Activated T-cell treated with anti-CD3 and anti-CD28 coated beads, Interleukin-2, amount 50 U/mL, for 72 hours (primary cell): ENCODE measurements at places on chromosomes 16 and 17. TPM values are rescaled to one million over a fixed set of nuclear protein-coding genes. Genes with fewer than 3 reads are reported as not detected.

GRCh38 chr17:1939981-1940809, 84.9 kb downstream of the RTN4RL1 start:
- no peak for DNase-seq

DNA sequence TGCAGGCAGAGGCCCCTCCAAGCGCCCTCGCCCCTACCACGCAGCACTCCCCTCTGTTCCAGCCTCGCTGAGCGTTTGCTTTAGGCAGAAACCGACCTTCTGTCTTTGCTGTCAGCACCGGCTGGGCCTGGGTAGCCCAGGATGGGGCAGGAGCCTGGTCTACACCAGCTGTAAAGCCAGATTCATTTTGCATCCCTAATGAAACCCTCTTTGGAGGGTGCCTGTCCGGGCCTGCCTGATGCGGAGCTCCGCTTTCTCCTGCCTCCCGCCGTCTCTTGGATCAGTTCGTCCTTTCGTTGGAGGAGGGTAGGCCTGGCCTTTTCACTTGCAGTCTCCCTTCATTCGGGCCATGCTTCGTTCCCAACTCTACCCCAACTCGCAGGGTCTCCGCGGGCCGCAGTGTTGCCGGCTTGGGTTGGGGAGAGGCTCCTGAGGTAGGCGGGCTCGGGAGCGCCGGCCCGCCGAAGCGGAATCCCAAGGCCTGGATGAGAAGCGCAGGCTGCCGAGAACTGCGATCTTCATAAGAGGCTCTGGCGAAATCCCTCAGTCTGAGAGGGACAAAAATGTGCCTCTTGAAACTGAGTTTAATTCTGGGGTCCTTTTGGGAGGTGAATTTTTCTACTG, 4.8 kb upstream of the HOXB8 start:
- no peak for DNase-seq

DNA sequence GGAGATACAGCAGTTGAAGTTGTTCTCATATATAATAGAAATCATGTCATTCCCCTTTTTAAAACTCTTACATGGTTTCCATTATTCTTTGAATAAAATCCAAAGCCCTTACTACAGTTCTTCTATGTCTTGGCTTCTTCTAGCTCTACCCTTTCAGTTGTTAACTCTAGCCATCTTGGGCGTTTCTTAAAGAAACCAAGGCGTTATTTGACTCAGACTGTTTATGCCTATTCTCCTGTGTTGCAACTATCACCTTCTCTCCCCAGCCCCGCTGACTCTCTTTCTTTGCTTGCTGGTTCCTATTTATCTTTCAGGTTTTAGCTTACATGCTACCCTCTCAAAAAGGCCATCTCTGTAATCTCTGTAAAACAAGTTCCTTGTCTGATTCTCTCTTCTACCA, 32.7 kb downstream of the NFATC3 start:
- no peak for DNase-seq

- DNase-seq, result no peak
These were observed 837 bp downstream of the C1QL1 start for GRCh38 chr17:44967026-44967906.

DNA sequence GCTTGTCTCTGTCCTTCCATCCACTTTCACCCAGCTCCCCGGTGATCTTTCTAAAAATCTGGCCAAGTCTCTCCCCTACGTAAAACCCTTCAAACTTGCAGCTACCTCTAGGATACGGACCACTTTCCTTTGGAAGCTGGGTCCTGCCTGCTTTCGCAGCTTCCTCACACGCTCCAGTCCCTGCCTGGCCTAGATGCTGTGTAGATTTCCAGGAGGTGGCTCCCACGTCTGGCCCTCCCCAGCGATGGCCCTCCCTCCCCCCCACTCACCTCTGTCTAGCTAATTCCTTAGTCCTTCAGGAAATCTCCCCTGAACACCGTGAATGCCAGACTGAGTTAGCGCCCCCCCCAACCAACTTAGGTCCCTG, 579 bp upstream of the LRRC59 start:
- no peak for DNase-seq

DNA sequence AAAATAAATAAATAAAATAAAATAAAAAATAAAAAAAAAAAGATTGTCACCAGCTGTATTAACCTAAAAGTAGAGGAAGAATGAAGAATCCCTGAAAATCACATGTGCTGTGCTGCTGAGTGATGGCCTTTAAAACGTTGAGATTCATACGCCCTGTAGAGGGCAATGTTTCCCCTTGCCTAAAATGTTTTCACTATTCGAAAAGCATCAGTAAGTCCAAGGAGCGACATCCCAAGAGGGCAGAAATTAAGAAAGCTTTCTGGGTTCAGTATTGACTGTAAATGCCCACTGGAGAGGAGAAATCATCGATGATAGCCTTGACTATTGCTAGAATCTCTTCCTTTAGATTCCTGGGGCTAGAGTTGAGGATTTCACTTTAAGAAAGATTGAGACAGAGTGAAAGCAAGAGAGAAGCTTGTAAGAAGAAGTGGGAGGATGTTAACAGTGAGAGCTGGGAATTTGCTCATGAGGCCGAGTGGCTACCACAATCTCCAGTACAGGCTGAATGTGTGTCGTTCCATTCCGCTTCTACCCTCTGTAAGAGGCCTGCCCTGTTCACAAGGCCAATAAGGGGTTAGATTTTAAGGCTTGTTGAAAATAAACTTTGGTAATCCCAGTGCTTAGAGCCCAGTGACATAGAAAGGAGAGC, 170.8 kb upstream of the FAM20A start:
- peak; percentile 10 for DNase-seq

GRCh38 chr17:40351359-40352236, 12.9 kb downstream of the GJD3 start:
- no peak for DNase-seq

DNA sequence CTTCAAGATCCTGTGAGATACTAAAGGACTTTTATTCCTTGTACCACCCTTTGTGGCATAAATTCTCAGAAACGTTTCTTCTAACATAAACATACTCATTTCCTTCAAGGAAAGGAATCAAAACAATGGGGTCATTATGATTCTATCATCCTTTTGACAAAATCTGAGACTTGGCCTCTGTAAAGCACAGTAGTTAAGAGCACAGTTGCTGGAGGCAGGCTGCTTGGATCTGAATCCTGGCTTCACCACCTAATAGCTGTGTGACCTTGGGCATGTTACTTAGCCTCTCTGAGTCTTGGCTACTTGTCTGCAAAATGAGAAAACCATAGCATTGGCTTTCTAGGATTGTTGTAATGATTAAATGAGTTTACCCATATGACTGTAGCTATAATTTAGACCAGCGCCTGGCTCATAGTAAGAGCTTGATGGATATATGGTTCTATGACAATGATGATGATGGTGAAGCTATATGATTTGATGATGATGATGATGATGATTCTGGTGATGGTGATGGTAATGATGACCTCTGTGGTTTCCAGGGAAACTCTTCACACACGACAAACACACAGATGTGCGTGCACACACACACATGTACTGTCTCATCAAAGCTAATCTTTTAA, 6.1 kb upstream of the KRT31 start:
- DNase-seq, result peak; percentile 12

DNA sequence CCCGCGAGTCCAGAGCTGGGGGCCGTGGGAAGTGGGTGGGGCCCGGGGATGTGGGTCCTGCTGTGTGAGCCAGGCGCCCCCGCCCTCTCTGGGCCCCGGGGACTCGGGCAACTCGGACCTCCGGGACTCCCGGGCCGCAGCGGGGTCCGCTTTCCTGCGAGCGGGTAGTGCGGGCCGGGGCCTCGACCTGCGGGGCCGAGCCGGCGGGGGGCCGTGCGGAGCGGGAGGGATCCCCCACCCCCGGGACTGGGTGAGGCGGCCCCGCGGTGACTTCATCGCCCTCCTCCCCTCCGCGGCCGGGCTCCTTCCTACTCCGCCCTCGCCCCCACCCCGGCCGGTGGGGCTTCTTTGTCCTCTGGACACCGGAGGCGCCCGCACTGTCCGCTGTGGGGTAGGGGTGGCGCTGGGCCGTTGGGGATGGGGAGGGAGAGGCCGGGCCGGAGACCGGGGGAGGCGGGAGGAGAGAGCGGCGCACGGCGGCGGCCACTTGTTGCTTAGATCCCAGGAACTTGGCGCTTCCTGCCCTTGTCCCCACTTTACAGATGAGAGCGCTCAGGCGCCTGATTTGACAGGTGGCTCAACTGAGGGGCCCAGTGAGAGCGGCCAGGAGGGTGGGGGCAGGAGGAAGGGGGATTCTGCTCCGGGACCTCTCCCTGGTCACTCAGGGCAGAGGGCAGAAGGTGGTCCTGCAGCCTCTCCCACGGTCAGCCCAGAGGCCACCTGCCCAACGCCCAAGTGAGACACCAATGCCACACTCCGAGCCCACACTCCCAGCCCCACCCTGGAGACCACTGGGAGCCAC, 874 bp downstream of the CMTM3 start:
- DNase-seq, result peak; percentile 65

- no peak for DNase-seq
These were observed 12.3 kb downstream of the CD7 start for GRCh38 chr17:82304826-82305726.

- no peak for DNase-seq
These were observed 728 bp upstream of the NMT1 start for GRCh38 chr17:45060382-45060796.

GRCh38 chr16:57926041-57926440, 44.9 kb downstream of the CNGB1 start:
- no peak for DNase-seq

GRCh38 chr17:51486091-51486490, 225.7 kb downstream of the UTP18 start:
- DNase-seq, result no peak

DNA sequence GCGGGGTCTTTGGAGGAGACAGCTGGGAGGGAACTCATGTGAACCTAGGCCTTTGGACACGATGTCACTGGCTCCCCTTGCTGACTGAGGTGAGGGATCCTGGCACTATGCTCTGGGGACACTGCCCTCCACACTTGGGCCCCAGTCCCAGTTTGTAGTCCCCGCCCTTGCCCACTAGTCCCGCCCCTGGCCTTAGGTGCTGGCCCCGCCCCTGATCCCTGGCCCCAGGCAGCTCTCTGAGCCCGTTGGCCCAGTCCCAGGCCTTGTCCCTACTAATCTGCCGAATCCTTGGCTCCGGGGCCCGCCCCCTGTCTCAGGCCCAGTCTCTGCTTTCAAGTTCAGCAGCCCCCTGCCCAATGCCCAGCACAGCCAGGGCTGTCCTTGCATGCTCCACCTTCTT, 61.0 kb downstream of the SMPD3 start:
- no peak for DNase-seq

DNA sequence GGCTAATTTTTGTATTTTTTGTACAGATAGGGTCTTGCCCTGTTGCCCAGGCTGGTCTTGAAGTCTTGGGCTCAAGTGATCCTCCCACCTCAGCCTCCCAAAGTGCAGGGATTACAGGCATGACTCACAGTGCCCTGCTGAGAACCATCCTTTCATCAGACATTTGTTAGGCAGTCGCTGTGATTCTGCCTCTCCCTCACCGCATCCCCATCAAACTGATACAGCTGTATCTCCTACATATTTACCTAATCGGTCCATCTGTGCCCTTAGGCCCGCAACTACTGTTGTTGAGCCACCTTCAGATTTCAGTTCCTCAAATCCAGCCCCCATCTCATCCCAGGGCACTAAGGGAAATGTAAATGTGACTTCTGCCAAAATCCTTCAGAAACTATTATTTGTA, 2.0 kb upstream of the SLC43A2 start:
- DNase-seq, result no peak

DNA sequence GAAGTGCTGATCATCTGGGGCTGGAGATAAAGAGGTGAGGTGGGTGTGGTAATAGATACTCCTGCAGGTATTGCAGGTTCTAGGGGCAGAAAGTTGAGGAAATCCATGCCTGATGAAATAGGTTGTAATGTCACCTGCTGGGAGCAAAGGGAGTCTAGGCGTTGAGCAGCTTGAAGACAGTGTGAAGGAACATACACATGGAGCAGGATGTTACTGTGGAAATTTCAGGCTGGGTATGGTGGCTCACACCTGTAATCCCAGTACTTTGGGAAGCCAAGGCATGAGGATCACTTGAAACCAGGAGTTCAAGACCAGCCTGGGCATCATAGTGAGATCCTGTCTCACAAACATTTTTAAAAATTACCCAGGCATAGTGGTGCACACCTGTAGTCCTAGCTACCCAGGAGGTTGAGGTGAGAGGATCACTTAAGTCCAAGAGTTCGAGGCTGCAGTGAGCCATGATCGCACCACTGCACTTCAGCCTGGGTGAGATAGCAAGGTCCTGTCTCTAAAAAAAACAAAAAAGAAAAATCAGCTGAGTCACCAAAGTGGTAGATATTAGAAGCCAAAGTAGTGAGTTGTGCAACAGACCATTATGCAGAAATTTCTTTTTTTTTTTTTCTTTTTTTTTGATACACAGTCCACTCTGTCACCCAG, 9.1 kb upstream of the CRYBA1 start:
- no peak for DNase-seq

- no peak for DNase-seq
These were observed 412 bp downstream of the FKBP10 start for GRCh38 chr17:41813152-41813680.

- no peak for DNase-seq
These were observed 19.2 kb downstream of the AQP8 start for GRCh38 chr16:25235991-25236390.

- no peak for DNase-seq
These were observed at the start of gene VWA3A for GRCh38 chr16:22092143-22092933. Gene VWA3A (plus strand): TSS chr16:22092541. CDS start chr16:22092638, 97 bp downstream.

GRCh38 chr17:77700165-77700881, 258.2 kb upstream of the TNRC6C start:
- DNase-seq, result no peak

- peak; percentile 38 for DNase-seq
These were observed 12.8 kb downstream of the ATPAF2 start for GRCh38 chr17:18025945-18026776.

GRCh38 chr16:56450275-56450985, 702 bp downstream of the NUDT21 start:
- DNase-seq, result no peak

DNA sequence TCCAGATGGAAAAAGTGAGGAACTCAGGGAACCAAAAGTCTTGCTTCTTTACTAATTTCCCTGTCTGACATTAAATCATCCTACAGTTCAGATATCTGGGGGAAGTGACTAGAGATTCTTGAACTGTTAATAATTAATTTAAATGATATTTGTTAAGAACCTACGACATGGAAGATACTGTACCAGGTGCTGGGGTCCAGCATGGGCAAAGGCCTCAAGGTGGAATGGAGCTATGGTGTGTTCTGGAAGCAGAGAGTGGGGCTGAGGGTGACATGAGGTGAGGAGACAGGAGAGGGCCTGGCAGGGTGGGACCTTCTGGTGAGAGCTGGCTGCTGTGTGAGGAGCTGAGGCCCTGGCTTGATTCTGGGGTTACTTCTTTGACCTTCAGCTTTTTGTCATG, 6.0 kb upstream of the CCL2 start:
- no peak for DNase-seq

GOSR1 gene
- total RNA-seq, result 66.1 TPM

HBQ1 gene
- total RNA-seq, result not detected

FOXL1 gene
- not detected for total RNA-seq

MYH8 gene
- total RNA-seq, result not detected

KRTAP3-2 gene
- not detected for total RNA-seq

KCNJ16 gene
- not detected for total RNA-seq

CLEC19A gene
- not detected for total RNA-seq

RABEP1 gene
- total RNA-seq, result 43.2 TPM

SSTR5 gene
- not detected for total RNA-seq

TEKT1 gene
- total RNA-seq, result not detected

C17orf67 gene
- 4.0 TPM for total RNA-seq

HOXB9 gene
- 15.0 TPM for total RNA-seq

KPNA2 gene
- total RNA-seq, result 201 TPM

LGALS9B gene
- total RNA-seq, result not detected

NPIPA2 gene
- total RNA-seq, result 1.5 TPM

RAB40C gene
- 15.0 TPM for total RNA-seq

TBC1D3I gene
- 3.1 TPM for total RNA-seq

C16orf89 gene
- not detected for total RNA-seq

TEKT3 gene
- not detected for total RNA-seq

DNAAF1 gene
- total RNA-seq, result not detected

PRRT2 gene
- total RNA-seq, result 2.8 TPM

SPNS2 gene
- total RNA-seq, result 1.1 TPM

TBC1D24 gene
- 20.4 TPM for total RNA-seq
